ENCODE measurements at places on chromosomes 5 and 9. TPM values are rescaled to one million over a fixed set of nuclear protein-coding genes. Genes with fewer than 3 reads are reported as not detected.

DNA sequence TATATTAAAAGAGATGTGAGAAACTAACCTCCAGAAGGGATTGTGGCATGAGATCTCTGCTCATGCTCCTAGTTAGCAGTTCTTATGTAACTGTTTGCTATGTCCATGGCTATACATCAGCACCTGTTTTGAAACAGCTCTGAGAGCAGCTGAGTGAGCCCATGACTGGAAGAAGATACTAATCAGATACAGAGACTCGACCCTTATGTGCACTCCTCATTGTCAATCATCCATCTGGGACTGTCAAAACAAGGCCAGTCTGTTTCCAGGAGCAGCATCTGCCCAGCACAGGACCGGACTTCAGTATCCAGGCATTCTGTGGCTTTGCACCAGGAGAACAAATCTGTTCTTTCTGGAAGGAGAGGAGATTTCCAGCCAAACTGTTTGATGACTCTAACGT, 77.7 kb downstream of the EFNA5 start:
- no peak for DNase-seq

DNA sequence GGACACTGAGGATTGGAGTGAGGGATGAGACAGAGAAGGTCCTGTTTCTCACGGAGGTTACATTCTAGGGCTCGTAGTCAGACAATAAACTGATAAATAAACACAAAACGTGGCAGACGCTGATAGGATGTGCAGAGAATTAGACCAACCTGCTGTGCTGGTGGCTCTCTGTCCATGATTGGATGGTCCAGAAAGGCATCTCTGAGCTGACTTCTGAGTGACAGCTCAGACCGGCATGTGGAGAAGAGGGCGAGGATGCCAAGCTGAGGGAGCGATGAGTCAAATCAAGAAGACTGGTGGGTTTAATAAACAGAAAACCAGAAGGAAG, 132.3 kb upstream of the TAF11L2 start:
- DNase-seq, result no peak

- DNase-seq, result peak; percentile 44
Observed at GRCh38 chr9:101601904-101602765, 7.4 kb upstream of the PPP3R2 start.

DNA sequence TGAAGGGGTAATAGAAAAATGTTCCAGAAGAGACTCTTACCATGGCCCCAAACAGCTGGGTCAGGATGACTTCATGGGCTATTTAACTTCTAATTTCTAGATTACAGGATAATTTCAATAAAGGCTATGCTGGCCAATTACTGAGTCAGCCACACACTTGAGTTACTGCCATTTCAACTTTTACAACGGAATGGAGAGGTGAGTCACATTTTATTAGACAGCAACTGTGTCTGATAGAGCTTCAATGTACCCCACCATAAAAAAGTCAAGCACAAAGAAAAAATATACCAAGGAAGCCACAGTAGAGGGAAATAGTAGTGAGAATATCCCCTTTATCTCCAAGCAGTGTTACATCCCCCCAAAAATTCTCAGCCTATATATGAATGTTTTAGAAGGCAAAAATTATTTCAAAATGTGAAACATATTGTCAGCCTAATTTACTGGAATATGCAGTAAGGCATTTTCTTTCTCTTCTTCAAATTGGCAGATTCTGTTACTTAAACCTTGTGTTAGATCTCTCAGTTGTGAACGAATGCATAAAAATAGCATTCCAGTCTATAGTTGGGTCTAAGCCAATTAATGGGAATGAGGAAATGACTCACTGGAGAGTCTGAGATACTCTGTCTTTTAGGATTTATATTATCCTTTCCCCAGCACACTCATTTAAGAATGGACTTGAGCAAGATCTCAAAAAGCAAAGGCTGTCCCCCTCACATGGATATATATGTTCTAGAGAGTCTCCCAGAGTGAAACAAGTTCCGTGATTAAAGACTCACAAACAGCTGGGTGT, 47.1 kb upstream of the RAI14 start:
- peak; percentile 95 for DNase-seq

The ZNF367 gene
- 1.2 TPM for polyA plus RNA-seq

GRCh38 chr5:155735388-155735787, 591.6 kb upstream of the SGCD start:
- DNase-seq, result no peak

DNA sequence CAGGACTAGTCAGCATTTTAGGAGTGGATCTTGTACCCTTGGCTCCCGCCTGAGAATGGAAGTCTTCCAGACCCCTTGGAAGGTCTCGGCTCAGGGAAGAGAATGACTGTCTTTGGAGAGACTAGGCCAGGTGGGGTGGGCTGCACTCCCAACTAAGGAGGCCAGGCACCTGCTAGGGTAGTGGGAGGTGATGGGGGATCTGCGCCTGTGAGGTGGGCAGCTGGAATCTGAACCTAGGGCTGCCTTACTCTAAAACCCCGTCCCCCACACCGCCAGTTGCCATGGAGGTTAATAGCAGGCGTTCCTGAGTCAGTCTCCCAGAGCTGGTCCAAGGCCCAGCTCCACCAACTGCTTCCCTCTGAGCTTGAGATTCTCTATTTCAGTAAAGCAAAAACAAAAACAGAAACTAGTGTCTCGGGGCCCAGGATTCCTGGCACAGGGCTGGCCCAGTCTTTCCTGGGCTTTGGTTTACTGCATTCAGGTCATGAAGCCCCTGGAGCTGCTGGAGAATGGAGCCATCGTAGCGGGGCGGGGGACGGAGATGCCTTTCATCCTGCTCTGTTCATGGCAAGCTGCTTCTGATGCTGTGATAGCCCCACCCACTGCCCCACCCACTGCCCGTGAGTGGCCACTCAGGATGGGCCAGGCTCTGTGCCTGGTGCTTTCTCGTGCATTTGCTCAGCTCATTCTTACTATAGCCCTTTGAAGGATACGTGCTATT, 57.5 kb downstream of the DAB2IP start:
- DNase-seq, result no peak

DNA sequence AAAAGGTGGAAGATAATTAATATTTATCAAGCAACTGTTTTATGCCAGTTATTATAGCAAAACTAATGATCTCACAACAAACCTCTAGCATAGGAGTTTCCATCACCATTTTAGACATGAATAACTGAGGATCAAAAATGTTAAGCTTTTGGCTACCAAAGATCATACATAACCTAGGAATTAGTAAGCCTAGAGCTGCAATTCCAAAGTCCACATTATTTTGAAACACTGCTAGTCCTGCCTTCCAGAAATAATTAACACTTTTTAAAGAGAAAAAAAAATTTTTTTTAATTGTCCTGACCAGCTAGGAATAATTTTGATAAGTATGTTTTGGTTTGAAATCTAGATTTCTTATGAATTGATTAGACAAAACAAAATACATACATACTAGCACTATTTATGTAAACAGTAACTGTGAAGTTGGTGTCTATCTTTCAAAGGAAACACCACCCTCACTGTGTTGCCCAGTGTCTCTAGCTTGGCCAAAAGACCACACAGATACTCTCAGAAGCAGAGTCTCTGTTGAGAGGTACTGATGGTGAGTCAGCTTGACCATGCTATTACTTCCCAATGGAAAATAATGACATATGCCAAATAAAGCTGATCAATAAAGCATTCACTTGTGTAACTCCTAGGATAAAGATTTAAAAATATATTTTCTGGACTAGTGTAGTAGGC, 422.4 kb downstream of the CCDC171 start:
- DNase-seq, result no peak

The CCDC192 gene
- polyA plus RNA-seq, result not detected
